ENCODE measurements at places on chromosomes 5 and 9.

- no peak for DNase-seq
These were observed 54.6 kb downstream of the KCNT1 start for GRCh38 chr9:135756576-135756975.

- DNase-seq = no peak
These were observed 140.5 kb upstream of the PITX1 start for GRCh38 chr5:135174315-135175096.

GRCh38 chr9:127004946-127005769 is 90.6 kb downstream of the RALGPS1 start:
- DNase-seq = no peak

- no peak for DNase-seq
These were observed 33.2 kb upstream of the SLC6A3 start for GRCh38 chr5:1478271-1479035.

GRCh38 chr9:109780453-109781033 is 545 bp downstream of the PALM2AKAP2 start:
- DNase-seq = no peak

DNA sequence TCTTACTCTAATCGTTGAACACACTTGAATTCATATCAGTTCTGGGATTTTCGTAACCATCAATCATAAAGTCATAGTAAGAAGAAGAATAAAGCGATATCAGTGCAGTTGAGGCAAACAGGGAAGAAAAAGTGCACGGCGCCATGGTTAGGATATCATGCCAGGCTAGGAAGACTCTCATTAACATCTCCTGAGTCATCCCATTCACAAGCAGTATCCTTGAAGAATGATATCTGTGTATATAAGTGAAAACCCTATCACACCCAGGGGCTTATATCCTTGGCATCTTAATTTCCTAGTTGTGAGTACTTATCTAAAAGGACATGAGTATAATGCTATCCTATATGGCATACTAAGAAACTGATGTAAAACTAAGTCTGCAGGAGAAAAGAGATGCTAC is 38.6 kb downstream of the NFIB start:
- DNase-seq = no peak

DNA sequence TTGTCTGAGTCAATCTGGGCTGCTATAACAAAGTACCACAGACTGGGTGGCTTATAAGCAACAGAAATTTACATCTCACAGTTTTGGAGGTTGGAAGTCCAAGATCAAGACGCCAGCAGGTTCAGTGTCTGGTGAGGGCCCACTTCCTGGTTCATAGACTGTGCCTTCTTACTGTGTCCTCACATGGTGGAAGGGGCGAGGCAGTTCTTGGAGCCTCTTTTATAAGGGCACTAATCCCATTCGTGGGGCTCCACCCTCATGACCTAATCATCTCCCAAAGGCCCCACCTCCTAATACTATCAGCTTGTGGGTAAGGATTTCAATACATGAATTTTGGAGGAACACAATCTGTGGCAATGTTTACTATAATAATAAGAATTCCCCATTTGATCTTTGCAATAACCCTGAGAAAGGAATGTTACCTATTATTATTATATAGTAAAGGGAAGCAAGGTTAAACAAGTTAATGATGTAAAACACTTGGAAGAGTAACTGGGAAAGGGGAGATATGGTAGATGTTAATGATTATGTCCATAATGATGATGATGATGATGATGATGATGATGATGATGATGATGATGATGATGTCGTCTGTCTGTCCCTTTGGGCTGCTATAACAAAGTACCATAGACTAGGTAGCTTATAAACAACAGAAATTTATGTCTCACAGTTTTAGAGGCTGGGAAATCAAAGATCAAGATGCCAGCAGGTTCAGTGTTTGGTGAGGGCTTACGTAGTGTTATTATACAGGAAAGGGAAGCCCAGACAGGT is 40.8 kb downstream of the WHRN start:
- DNase-seq = no peak

DNA sequence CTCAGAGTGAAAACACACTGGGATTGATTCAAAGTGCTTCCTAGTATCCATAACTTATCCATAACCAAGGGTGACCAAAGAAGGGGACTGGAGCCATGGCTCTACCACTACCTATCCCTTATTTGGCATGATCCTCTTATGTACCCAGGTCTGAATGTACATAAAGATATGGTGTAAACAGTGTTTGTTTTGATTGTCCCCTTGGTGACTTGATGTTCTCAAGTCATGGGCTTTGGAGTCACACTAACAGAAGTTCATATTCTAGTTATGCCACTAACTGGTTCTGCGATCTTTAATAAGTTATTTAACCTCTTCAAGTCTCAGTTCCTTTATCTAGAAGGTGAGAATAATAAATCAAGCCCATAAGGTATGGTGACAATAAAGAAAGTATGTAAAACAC is 283.4 kb upstream of the PTGER4 start:
- DNase-seq = no peak

- no peak for DNase-seq
These were observed 68.1 kb downstream of the FBN2 start for GRCh38 chr5:128469912-128470311.

- no peak for DNase-seq
These were observed 806.2 kb downstream of the MTRR start for GRCh38 chr5:8675182-8675581.

DNA sequence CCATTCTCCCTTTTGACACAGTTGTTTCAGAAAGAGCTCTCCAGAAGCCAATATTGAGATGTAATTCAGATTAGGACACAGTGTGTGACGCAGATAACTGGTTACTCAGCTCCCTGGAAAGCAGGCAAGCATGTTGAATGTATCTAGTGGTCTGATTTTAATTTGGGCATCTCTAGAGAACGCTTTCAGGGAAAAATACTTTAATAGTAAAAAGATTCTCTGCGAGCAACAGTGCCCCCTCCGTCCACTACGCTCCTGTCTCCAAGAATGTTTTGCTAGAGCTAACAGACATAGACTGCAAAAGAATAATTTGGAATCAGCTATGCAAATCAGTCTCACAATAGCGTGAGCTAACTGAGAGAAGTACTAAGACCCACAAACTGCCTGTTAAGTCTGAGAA is 23.3 kb downstream of the CFAP90 start:
- DNase-seq = no peak

GRCh38 chr9:124818431-124819281 is 34.6 kb upstream of the WDR38 start:
- no peak for DNase-seq
